Endothelial cell of umbilical vein (primary cell): ENCODE measurements at places on chromosomes 11 and 22. TPM values are rescaled to one million over a fixed set of nuclear protein-coding genes. Genes with fewer than 3 reads are reported as not detected.
A peak's percentile ranks its signal among the peaks of the same experiment; 100 is the strongest.

GRCh38 chr11:120303004-120303637, 22.0 kb upstream of the TLCD5 start:
- DNase-seq: peak; percentile 73

DNA sequence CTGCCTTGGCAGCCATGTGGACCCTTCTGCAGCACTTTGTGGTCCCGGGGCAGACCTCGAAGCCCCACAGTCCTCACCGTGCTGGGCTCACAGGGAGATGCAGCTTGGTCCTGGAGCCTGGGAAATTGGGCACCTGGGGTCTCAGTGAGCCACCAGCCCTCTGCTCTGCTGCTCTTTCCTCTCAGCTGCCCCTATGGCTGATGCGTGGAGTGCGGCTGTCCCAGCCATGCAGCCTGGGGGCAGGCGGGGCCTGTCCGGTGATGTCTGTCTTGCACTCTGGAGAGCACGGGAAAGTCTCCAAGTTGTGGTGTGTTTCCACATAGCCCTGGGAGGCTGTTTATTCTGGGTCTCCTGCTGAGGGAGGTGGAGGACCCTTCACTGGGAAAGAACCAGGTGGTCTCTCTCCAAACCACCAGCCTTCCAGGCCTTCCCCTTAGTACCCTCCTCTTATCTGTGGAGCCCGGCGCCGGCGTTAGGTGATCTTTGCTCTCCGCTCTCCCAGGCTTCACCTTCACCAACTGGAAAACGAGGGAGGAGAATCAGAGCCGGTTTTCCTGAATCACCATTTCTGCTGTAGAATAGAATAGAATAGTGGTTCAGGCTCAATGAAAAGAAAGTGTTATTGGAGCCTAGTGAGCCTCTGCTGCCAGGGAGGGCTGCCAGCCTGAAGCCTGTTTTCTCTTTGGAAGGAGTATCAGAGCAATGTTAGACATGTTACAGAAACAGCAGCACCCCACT, 41.2 kb upstream of the GRAMD4 start:
- no peak for DNase-seq

- no peak for DNase-seq
Measured at GRCh38 chr11:69369945-69370344, 76.0 kb downstream of the MYEOV start.

DNA sequence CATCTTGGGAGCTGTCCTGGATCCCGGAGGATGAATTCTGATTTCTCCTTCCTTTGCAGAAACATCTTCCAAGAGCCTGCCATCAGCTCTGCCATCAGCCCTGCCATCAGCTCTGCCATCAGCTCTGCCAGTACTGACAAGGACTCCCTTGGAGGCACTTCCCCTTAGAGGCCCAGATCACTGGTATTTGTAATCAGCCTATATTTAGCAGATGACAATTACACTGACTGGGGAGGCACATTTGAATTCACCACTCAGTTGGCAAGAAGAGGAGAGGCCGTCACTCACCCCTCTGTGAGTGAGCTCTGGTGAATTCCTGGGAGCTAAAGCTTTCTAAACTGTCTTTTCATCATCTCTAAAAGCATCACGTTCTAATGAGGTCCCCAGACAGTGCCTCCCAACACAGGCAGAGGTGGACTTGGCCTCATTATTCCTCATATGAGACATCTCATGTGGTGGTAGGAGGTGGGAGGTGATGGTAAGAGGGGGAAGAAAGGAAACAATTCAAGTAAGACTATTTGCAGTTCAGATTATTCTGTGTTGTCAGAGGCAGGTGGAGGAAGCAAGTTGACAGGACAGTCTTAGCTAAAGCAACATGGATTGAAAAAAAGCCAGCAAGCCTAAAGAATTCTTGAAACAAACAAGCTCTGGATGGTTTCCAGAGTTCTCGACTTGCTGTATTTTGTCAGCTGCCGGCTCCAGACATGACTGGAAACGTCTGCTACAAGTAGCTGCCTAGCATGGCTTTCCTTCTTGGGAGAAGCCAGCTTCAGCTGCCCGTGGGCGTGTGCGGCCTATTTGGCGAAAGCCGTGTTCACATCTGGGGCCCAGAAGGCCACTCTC, 771.7 kb downstream of the TBC1D22A start:
- no peak for DNase-seq

GRCh38 chr22:32411402-32411801, 645 bp downstream of the RTCB start:
- peak; percentile 50 for DNase-seq

DNA sequence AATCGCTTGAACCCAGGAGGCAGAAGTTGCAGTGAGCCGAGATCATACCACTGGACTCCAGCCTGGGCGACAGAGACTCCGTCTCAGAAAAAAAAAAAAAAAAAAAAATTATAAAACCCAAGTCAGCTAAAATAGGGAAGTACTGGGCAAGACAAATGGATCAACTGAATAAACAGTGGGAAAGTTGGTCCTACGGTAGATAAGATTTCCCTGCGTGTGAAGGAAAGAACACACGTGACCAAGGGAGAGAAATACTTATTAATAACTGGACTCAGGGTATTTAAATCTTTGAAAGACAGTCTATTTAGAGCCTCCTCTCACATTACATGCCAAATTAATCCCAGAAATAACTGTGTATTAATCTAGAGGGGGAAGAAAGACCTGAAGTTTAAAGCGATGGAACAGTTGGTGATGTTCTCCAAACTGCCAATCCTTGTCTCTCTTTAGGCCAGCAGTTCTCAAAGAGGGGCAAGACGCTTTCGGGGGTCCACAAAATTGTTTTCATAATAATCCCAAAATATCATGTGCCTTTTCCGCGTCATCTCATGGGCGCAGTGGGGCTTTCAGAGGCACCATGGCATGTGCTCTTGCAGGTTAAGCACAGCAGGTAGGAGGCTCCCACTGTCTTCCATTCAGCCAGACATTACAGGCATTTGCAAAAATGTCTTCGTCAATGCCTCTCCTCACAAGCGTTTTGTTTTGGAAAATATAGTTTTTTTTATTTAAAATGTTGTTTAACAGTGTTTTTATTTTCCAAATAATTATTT, 6.6 kb downstream of the RTL6 start:
- DNase-seq: no peak

Gene CYP2D6
- polyA plus RNA-seq: 0.25 TPM in 2 replicates

- DNase-seq: no peak
Measured at GRCh38 chr11:107731941-107732688, 20.3 kb upstream of the SLN start.

DNA sequence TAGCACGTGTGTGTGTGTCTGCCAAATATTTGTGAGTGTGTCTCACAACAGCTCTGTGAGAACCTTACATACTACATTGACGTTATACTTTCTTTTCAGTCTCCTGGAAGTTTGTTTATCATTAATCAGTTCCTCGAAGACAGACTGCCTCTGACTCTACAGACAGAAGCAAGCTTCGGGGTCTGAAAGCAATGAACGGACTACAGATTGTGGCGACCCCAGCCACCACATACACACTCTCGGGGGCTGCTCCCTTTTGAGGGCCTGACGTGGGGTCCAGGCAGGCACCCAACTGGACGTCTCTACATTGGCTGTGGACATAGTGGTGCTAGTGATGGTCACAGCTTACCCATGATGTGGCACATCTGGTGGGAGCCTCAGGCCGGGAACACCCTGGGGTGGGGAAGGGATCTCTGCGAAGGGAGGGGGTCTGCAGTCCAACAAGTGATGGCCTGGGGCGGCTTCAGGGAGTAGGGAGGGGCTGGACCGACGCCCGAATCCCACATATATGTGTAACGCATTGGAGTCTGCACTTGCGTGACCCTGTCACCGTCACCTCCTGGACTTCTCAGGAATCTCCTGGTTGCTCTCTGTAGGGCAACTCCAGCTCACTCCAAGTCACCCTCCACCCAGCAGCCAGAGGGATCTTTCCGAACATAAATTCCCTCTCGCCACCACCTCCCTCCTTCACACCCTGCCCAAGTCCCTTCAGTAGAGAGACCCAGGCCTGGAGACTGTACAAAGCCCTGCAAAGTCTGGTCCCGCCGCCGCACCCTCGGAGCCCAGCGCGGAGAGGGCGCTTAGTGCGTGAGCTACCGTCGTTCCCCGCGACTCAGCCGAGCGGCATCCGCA, 30.4 kb upstream of the TRIM29 start:
- DNase-seq: no peak

Gene TANGO2
- 49.3 and 59.5 TPM in 2 replicates for polyA plus RNA-seq

DNA sequence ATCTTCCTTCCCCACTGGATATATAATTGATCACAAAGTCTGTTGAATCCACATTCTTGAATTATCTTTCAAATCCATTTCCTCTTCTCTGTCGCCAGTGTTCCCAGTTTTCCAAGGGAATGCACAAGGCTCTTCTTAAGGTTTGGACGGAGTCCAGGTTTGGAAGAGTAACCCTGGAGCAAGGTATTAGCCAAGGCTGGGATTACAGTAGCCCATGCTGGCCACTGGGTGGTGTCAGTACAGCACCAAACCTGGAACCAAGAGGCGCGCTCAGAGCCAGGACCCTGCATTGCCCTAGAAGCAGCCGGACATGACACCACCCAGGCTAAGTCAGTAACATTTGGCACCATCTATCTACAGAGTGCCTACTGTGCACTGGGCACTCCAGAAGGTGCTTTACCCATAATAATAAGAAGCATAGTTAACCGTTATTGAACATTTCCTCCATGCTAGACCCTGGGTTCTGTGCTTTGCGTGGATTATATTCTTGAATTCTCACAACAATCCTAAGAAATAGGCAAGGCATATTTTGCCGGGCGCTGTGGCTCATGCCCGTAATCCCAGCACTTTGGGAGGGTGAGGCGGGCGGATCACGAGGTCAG, 48.0 kb upstream of the CLPB start:
- DNase-seq: peak; percentile 80

Gene ACTN3
- 0.10 and 0.17 TPM in 2 replicates for polyA plus RNA-seq

Gene GLYATL1
- polyA plus RNA-seq: not detected in 2 replicates

GRCh38 chr11:106627694-106628093, 390.6 kb downstream of the GUCY1A2 start:
- DNase-seq: no peak

Gene CBX7
- 3.4 and 4.0 TPM in 2 replicates for polyA plus RNA-seq

Gene TRMT2A
- polyA plus RNA-seq: 61.9 and 73.2 TPM in 2 replicates

Gene PVALB
- not detected in 2 replicates for polyA plus RNA-seq

Gene DEUP1
- not detected in 2 replicates for polyA plus RNA-seq

Gene BTG4
- not detected in 2 replicates for polyA plus RNA-seq

Gene OR56B1
- polyA plus RNA-seq: not detected in 2 replicates

DNA sequence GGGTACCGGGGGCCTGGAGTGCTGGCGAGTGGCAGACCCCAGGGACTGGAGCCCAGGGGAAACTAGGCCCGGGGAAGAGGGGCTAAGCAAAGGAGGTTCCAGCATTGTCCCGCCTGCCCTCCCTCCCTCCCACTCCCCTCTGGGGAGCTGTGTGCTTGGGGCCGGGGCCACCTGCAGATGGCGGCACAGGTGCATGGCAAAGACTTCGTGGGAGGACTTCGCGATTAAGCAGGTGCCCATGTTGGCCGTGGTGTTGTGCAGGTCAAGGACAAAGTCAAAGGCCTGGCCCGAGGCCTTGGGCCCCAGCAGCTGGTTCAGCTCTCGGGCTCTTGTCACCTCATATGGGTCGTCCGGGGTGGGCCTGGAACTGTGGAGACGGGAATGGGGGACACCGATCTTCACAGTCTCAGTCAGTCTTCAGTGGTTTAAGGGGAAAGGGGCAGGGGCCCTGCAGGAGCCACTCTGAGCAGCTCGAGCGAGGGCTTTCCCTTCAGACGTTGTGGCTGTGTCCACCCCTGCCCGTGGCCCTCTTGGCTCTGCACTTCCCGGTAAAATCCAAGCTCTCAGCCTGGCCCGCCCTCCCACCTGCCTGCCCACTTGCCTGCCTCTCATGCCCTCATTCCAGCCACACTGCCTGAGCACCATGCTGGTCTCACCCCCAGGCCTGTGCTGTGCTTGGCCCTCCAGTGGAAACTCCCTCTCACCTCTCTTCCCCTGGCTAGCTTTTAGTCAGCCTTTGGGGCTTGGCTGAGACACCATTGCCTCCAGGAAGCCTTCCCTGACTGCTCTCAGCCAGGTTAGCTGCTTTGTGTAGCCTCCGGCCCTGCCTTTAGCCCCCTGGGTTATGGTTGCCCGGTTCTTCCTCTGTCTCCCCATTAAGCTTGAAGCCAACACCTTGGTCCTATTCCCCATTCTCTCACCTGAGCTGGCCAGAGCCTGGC, 4.7 kb downstream of the ACY3 start:
- DNase-seq: no peak

DNA sequence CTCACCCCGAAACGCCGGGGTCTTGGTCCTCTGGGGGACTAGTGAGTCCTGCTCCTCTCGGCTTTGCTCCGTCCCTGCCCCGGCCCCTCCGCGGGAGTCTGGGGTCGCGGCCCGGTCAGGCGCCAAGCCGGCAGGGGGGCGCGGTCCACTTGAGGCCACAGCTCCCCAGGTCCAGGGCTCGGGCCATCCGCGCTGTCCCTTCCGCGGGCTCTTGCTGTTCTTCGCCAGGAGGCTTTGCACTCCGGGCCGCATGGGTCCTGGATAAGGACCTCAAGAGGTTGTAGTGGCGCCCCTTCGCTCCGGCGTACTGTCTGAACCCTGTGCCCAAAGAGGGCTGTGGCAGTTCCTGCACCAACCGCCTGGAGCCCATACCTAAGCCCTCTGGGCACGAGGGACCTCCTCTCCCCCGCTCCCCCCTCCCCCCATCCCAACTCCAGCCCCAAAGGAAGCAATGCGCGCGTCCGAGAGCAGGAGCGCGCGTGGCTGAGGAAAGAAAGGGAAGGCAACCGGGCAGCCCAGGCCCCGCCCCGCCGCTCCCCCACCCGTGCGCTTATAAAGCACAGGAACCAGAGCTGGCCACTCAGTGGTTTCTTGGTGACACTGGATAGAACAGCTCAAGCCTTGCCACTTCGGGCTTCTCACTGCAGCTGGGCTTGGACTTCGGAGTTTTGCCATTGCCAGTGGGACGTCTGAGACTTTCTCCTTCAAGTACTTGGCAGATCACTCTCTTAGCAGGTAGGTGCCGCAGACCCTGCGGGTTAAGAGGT, at the start of gene ADM:
Gene ADM (plus strand): TSS at position 579 of the 767 bp plus-strand sequence. CDS start 628 bp downstream, outside the sequence.
- peak; percentile 94 for DNase-seq

Gene GLB1L3
- not detected in 2 replicates for polyA plus RNA-seq

DNA sequence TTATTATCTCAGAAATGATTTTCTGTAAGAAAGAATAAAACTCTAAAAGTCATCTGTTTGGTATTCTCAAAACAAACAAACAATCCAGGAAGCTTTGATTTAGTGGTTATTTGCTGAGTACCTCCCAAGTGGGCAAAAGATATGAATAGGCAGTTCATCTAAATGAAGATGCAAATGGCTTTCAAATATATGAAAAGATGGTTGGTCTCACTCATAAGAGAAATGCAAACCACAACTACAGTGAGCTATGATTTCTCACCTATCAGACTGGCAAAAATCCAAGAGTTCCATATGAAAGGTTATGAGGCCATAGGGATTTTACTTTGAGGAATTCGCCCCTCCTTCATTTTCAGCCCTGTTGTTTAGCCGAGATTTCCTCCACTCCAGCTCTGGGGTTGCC, 11.3 kb upstream of the P2RY2 start:
- no peak for DNase-seq

Gene LSP1
- polyA plus RNA-seq: not detected in 2 replicates

Gene PHF21B
- polyA plus RNA-seq: not detected in 2 replicates

DNA sequence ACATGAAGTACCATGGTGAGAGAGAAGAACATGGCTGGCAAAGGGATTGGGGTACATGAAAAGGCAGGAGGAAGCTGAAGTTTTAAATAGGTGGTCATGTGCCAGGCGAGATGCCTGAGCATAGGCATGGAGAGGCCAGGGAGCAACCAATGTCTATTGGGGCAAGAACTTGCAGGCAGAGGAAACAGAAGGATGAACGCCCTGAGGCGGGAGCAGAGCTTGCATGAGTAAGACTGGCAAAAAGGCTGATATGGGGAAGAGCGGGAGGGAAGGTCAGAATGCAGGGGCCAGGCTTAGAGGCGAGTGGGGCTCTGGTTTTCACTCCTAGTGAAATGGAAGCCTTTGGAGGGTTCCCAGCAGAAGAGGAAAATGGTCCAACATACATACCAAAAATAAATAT, 52.5 kb upstream of the VSTM5 start:
- DNase-seq: no peak
